ENCODE measurements at places on chromosomes 13 and 19. TPM values are rescaled to one million over a fixed set of nuclear protein-coding genes. Genes with fewer than 3 reads are reported as not detected.

GGN gene
- total RNA-seq = 1.8 TPM

PABPC3 gene
- 0.14 TPM for total RNA-seq

SYNGR4 gene
- not detected for total RNA-seq

KCTD12 gene
- 77.3 TPM for total RNA-seq

GRK1 gene
- not detected for total RNA-seq

CEACAM20 gene
- total RNA-seq = 0.12 TPM

IRS2 gene
- 25.6 TPM for total RNA-seq

GPC6 gene
- 24.0 TPM for total RNA-seq

ZNF708 gene
- 13.0 TPM for total RNA-seq

PSG1 gene
- total RNA-seq = not detected

CPAMD8 gene
- total RNA-seq = 2.9 TPM

ZNF841 gene
- total RNA-seq = 25.5 TPM

KLK11 gene
- 274 TPM for total RNA-seq
